ENCODE measurements at places on chromosomes 2 and 18.

GRCh38 chr2:10499911-10500521 is 51.9 kb upstream of the ODC1 start:
- no peak for DNase-seq

GRCh38 chr2:23385351-23385747 is 370 bp downstream of the KLHL29 start:
- no peak for DNase-seq

DNA sequence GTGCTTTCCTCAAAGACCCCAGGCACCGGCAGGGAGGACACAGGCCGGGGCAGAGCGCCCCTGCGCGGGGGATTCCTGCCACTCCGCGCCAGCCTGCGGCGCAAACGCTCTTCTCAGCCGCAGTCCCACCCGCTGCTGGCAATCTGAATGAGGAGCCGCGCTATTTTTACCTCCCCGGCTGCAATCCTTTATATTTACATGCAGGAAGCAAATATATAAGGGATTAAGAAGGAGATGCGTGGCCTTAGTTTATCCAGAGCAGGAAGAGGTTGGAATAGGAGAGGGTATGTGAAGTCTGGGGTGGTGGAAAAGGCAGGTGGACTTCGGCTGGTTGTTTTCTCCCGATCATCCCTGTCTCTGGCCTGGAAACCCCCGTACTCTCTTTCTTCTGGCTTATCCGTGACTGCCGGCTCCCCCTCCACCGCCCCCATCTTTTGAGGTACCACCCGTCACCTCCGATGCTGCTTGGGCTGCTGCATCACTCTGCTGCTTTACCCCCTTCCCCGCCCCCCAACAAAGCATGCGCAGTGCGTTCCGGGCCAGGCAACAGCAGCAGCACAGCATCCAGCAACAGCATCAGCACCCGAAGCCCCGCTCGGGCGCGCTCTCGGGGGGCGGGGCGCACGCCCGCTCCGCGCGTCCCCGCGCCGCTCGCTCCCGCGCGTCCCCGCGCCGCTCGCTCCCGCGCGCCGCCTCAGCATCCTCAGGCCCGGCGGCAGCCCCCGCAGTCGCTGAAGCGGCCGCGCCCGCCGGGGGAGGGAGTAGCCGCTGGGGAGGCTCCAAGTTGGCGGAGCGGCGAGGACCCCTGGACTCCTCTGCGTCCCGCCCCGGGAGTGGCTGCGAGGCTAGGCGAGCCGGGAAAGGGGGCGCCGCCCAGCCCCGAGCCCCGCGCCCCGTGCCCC is at the start of gene ADAM23:
Gene ADAM23, plus strand, starts transcription at position 700 of the 902 bp plus-strand sequence. CDS start 335 bp downstream, outside the sequence.
- no peak for DNase-seq

- no peak for DNase-seq
Measured at GRCh38 chr18:23951206-23951605, 63.3 kb upstream of the TTC39C start.

GRCh38 chr2:143732076-143732475 is 602.9 kb downstream of the ARHGAP15 start:
- DNase-seq, result no peak

- no peak for DNase-seq
Measured at GRCh38 chr2:19839438-19839837, 62.3 kb downstream of the TTC32 start.

GRCh38 chr2:62197925-62198633 is 2.2 kb downstream of the B3GNT2 start:
- DNase-seq, result no peak

DNA sequence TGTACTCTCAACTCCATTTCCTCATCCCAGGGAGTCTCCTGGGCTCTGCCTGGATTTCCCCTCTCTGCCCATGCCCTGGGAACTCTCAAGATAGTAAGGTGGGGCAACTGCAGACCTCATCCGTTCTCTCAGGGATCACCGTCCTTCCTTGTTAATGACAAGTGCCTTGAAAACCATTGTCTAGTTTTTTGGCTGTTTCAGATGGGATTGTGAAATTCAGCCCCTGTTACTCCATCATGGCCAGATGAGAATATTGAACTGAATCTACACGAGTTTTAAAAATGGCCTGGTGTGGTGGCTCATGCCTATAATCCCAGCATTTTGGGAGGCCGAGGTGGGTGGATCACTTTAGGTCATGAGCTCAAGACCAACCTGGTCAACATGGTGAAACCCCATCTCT is 665 bp upstream of the HRH4 start:
- DNase-seq, result no peak

- DNase-seq, result no peak
Measured at GRCh38 chr18:79801217-79801616, 3.5 kb downstream of the KCNG2 start.

- no peak for DNase-seq
Measured at GRCh38 chr2:73291093-73291460, 2.3 kb downstream of the EGR4 start.

DNA sequence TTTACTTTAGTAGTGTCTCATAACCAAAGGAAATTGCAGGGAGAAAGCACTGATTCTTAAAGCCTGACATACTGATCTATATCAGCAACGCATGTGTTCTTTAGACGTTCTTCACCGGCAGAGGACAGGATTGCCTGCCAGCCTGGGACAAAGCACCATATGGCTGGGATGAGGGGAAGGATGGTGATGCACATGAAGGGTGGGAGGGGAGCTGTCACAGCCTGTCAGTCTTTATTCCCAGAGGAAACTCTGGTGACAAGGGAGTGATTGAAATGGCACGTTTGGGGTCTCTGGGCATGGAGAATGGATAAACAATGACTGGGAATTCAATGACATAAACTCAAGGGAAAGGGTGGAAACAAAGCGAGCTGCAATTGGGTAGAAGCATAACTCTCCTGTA is 808.1 kb downstream of the DCC start:
- no peak for DNase-seq

- DNase-seq, result no peak
Measured at GRCh38 chr18:5982332-5982731, 87.0 kb upstream of the TMEM200C start.

DNA sequence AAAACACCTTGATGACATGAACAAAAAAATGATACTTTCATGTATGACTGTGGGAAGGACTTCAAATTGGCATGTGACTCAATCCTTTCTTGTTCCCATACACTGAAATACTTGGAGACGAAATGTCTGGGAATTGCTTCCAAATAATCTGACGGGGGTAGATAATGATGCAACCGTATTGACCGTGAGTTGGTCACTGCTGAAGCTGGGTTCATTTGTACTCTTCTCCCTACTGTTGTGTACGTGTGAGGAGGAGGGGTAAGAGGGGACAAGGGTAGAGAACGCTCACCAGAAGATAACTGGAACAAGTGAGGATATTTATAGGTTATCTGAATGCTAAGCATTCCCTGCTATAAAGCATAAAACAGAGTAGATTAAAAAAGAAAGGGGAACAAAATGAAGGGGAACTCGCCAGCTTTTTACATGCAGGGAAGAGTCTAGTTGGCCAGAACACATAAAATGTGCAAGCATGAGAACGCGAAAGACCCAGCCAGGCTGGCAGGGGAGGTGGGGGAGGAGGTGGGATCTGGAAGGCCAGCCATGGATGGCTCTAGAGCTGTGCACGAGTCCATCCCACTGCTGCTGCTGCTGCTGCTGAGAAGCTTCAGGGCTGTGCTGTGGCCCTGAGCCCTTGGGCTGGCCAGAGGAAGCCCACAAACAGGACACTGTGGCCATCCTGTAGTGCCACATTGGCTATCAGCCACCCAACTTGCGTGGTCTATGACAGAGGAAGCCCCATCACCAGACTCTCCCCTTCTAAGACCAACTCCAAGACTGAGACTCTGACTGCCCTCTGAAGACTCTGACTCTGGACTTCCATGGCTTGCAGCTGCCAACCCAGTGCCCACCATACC is 15.2 kb upstream of the CETN1 start:
- no peak for DNase-seq

DNA sequence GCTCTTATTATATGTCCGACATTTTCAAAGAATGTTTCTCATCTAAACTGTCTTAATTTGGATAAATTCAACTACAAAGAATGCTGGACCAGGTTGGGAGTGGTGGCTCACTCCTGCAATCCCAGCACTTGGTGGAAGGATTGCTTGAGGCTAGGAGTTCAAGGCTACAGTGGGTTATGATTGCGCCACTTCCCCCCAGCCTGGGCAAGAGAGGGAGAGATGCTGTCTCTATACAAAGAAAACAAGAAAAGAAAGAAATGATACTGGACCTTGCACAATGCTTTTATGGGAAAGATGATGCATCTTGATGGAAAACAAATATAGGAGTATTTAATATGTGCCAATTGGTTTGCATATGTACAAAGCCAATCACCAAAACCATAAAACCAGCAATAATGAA is 296.7 kb downstream of the LPIN1 start:
- DNase-seq, result no peak

- DNase-seq, result no peak
Measured at GRCh38 chr2:68997401-68997800, 15.6 kb upstream of the ANTXR1 start.

DNA sequence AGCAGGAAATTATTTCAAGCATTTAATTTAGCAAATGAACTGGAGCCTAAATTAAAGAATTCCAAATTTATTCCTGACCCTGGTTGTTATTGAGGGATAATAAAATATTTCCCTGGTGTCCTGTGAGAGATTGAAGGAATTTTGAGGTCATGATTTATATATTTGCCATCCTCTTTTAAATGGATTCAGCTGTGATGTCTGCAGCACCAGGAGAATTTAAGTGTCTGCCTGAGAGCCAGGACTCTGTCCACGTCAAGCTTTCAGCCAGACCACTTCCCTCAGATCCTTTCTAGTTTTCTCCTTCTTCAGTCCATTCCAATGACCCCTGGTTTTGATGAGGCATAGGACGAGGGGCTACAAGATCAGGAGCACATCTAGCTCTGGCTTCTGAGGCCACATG is 59.9 kb downstream of the INO80C start:
- DNase-seq, result no peak

- no peak for DNase-seq
Measured at GRCh38 chr18:48342581-48342980, 66.6 kb downstream of the ZBTB7C start.

- DNase-seq, result no peak
Measured at GRCh38 chr2:126449677-126450076, 206.3 kb upstream of the GYPC start.

DNA sequence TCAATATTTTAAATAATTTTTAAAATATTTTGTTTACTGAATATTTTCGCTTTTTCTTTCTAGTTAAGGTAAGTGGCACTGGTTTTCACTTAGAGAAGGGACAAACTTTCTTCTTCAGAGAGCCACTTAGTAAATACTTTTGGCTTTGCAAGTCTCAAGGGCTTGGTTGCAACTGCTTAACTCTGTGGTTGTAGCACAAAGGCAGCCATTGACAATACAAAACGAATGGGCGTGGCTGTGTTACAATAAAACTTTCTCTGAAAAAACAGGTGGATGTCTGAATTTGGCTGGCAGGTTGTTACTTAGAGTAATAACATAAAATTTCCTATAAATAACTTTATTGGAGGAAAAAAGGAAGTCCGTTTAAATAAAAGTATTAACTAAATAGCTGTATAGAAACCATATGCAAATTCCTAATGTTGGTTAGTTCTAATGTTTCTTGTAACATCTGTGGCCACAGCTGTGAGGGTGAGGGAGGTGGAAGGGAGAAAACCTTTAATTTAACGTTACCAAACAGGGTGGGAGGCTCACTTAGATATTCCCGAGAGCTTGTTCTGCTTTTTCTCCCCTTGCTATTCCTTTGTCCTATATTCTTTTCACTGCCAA is 62.4 kb upstream of the TNP1 start:
- no peak for DNase-seq

DNA sequence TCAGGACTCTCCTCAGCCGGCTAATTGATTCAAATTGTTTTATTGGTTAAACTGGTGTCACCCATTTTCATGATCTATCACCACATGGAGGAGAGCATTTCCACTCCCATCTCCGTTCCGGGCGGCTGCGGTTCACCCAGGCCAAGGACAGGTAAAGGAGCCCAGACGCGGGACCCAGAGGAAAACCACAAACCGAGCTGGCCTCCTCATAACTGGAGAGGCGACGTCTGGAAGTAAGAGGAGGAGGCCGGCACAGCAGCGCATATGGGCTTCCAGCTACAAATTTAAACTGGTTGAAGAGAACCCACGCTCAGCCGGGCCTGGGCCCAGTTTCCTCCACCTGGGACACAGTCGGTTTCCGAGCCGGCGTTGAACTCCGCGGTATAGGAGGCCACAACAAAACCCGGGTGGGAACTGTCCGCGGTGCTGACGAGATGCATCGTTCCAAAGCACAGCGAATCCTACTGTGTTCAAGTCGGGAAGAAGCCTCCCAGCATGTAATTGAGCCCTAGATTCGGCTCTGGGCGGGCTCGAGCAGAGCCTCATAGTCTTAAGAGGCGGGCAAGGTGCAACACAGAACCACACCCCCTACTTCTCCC is 3.0 kb upstream of the SKOR2 start:
- no peak for DNase-seq

- DNase-seq, result no peak
Measured at GRCh38 chr2:38634684-38635083, 31.2 kb upstream of the GALM start.

Data from activated CD8-positive, alpha-beta memory T cell treated with anti-CD3 and anti-CD28 coated beads for 1 hour (primary cell).